Effector memory CD4-positive, alpha-beta T cell (primary cell): ENCODE measurements at places on chromosomes 2 and 18.

DNA sequence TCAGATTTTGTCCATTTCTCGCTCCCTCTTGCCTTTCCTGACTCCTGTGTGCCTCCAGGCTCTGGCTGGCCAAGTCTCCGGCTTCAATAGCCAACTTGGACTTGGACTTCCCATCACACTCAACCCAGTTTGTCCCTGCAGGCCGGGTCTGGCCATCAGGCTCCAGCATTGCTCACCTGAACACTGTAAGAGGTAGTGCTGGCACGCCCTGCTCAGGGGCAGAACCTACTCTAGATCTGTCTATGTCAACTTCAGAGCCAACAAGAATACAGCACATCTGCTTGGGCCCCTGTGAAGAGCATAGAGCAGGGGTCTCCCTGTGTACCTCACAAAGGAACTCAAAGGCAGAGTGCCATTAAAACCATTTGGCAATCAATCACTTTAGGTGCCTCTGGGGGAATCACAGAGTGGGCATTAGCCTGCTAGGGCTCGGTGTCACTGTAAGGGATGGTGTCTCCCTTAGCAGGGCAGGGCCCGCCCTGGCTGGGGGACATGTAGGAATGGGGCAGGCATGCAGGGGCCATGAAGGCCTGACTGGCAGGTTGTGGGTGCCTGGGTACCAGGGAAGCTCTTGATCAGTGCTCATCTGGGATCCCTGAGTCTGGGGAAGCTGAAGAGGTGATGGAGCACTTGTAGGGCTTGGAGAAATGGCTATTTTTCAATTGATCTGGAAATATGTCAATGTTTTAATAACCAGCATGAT, 325.9 kb downstream of the CLIP4 start:
- DNase-seq: no peak
- H3K4me1 ChIP-seq: no peaks in the 10 kb centered on the region
- no peaks in the 10 kb centered on the region for H3K27me3 ChIP-seq
- no peak overlapping the region for H3K27ac ChIP-seq
- no peaks in the 10 kb centered on the region for H3K36me3 ChIP-seq
- H3K4me3 ChIP-seq: no peak overlapping the region

- no peak overlapping the region for H3K27ac ChIP-seq
- no peaks in the 10 kb centered on the region for H3K4me1 ChIP-seq
- no peaks in the 10 kb centered on the region for H3K27me3 ChIP-seq
- no peak for DNase-seq
Observed at GRCh38 chr2:8137801-8138200, 544.1 kb upstream of the ID2 start.

- no peaks in the 10 kb centered on the region for H3K27me3 ChIP-seq
- no peaks in the 10 kb centered on the region for H3K36me3 ChIP-seq
- H3K4me3 ChIP-seq: peak overlapping the region; percentile 22
- H3K4me1 ChIP-seq: peaks cover 8% of the 10 kb centered on the region
Observed at GRCh38 chr2:42827647-42828486, 35.5 kb upstream of the HAAO start.

DNA sequence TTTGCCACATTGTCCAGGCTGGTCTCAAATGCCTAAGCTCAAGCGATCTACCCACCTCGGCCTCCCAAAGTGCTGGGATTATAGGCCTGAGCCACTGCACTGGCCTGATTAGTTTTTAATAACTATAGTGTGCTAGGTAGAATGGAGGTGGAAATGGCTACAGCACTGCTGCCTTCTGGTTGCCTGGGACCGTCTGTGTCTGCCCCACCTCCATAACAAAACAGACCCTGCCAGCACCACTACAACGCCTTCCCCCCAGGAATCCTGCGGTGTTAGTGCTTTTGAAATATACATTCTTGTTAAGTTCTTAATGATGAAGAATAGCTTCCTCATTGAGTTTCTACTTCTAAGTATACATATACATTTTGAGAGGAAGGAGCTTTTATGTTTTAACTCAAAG, 148.2 kb upstream of the ITGA6 start:
- no peak overlapping the region for H3K4me3 ChIP-seq
- H3K27ac ChIP-seq: no peak overlapping the region
- no peaks in the 10 kb centered on the region for H3K4me1 ChIP-seq
- no peaks in the 10 kb centered on the region for H3K36me3 ChIP-seq
- H3K27me3 ChIP-seq: no peaks in the 10 kb centered on the region

- DNase-seq: no peak
- no peak overlapping the region for H3K27ac ChIP-seq
- no peaks in the 10 kb centered on the region for H3K27me3 ChIP-seq
- H3K4me1 ChIP-seq: no peaks in the 10 kb centered on the region
Observed at GRCh38 chr18:45349019-45349418, 266.3 kb upstream of the SLC14A2 start.

- H3K27me3 ChIP-seq: no peaks in the 10 kb centered on the region
- peaks cover 80% of the 10 kb centered on the region for H3K36me3 ChIP-seq
- no peaks in the 10 kb centered on the region for H3K4me1 ChIP-seq
- H3K27ac ChIP-seq: no peak overlapping the region
Observed at GRCh38 chr2:69524799-69525198, 87.6 kb upstream of the NFU1 start.

GRCh38 chr2:151020411-151020810, 241.3 kb downstream of the RBM43 start:
- no peak overlapping the region for H3K27ac ChIP-seq
- H3K36me3 ChIP-seq: no peaks in the 10 kb centered on the region
- no peaks in the 10 kb centered on the region for H3K27me3 ChIP-seq
- no peak for DNase-seq
- no peak overlapping the region for H3K4me3 ChIP-seq
- no peaks in the 10 kb centered on the region for H3K4me1 ChIP-seq

DNA sequence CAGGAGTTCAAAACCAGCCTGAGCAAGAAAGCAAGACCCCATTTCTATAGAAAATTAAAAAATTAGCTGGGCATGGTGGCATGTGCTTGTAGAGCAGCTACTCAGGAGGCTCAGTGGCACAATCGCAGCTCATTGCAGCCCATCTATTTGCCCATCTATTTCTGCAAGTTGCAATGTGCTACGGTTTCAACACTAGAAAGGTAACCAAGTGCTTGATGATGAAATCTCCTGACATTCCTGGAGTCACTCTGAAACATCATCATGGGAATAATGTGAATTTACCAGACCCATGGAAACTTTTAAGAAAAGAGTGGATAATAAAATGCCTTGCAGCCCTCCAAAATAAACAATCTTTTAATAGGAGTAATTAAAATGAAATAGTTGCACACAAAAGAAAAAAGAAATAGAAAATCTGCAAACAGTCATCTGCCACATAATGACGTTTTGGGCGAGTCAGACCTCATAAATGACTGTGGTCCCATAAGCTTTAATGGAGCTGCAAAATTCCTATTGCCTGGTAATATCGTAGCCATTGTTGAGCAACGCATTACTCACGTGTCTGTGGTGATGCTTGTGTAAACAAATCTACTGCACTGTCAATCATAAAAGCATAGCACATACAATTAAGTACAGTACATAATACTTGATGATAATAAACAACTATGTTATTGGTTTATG, 46.6 kb upstream of the AMMECR1L start:
- H3K4me3 ChIP-seq: no peak overlapping the region
- no peaks in the 10 kb centered on the region for H3K36me3 ChIP-seq
- no peak overlapping the region for H3K27ac ChIP-seq
- no peaks in the 10 kb centered on the region for H3K4me1 ChIP-seq

GRCh38 chr18:6482198-6482977, 67.7 kb upstream of the L3MBTL4 start:
- H3K4me1 ChIP-seq: no peaks in the 10 kb centered on the region
- H3K27ac ChIP-seq: no peak overlapping the region
- no peaks in the 10 kb centered on the region for H3K27me3 ChIP-seq
- DNase-seq: no peak
- H3K4me3 ChIP-seq: no peak overlapping the region

- no peaks in the 10 kb centered on the region for H3K4me1 ChIP-seq
- no peaks in the 10 kb centered on the region for H3K36me3 ChIP-seq
- H3K27ac ChIP-seq: no peak overlapping the region
- DNase-seq: no peak
Observed at GRCh38 chr18:22591222-22591621, 173.5 kb upstream of the CTAGE1 start.

GRCh38 chr2:64457524-64457923, 3.6 kb downstream of the LGALSL start:
- no peak overlapping the region for H3K27ac ChIP-seq
- no peaks in the 10 kb centered on the region for H3K27me3 ChIP-seq
- H3K4me3 ChIP-seq: no peak overlapping the region
- no peaks in the 10 kb centered on the region for H3K36me3 ChIP-seq
- peaks cover 3% of the 10 kb centered on the region for H3K4me1 ChIP-seq

GRCh38 chr2:80506563-80506962, 202.0 kb upstream of the LRRTM1 start:
- no peaks in the 10 kb centered on the region for H3K36me3 ChIP-seq
- no peak overlapping the region for H3K4me3 ChIP-seq
- no peaks in the 10 kb centered on the region for H3K27me3 ChIP-seq
- no peak overlapping the region for H3K27ac ChIP-seq
- no peaks in the 10 kb centered on the region for H3K4me1 ChIP-seq
- DNase-seq: no peak

GRCh38 chr18:55111271-55111670, 152.0 kb upstream of the CCDC68 start:
- no peaks in the 10 kb centered on the region for H3K27me3 ChIP-seq
- H3K4me3 ChIP-seq: no peak overlapping the region
- no peaks in the 10 kb centered on the region for H3K36me3 ChIP-seq
- H3K27ac ChIP-seq: no peak overlapping the region
- DNase-seq: no peak

GRCh38 chr2:46296216-46296839, 879 bp upstream of the EPAS1 start:
- H3K27ac ChIP-seq: no peak overlapping the region
- peaks cover 24% of the 10 kb centered on the region for H3K4me1 ChIP-seq
- H3K4me3 ChIP-seq: peak overlapping the region; percentile 58

- no peaks in the 10 kb centered on the region for H3K36me3 ChIP-seq
- H3K27ac ChIP-seq: no peak overlapping the region
- no peaks in the 10 kb centered on the region for H3K27me3 ChIP-seq
Observed at GRCh38 chr18:38358805-38359657, 793.4 kb upstream of the CELF4 start.

- H3K4me1 ChIP-seq: no peaks in the 10 kb centered on the region
- no peaks in the 10 kb centered on the region for H3K27me3 ChIP-seq
- no peaks in the 10 kb centered on the region for H3K36me3 ChIP-seq
- H3K4me3 ChIP-seq: no peak overlapping the region
Observed at GRCh38 chr18:1302861-1303260, 398.2 kb downstream of the ADCYAP1 start.

DNA sequence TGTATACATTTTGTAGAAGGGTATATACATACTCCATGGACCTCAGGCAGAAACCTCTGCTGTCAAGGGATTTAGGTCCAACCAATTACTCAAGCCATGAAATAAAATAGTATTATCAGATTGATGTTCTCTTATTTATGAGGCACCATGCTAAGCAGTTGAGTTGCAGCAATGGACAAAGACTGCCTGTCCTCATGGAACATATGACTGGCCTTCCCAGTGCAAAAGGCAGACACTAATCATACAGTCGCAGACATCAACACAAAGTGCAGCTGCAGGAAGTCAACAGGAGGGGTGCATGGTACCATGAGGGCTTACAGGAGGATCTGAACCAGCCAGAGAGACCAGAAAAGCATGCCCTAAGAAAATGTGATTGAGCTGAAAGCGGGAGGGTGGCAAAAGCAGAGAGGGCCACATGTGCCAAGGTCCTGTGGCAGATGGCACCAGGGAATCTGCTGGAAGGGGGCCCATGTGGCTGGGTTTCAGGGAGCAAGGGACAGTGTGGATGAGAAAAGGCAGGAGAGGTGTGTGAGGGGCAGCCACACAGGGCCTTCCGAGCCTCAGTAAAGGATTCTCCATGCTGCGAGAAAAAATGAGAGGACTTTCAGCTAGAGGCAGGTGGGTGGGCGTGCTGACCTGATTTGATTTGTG, 61.4 kb upstream of the RNF152 start:
- no peaks in the 10 kb centered on the region for H3K4me1 ChIP-seq
- no peaks in the 10 kb centered on the region for H3K27me3 ChIP-seq
- no peak for DNase-seq
- H3K36me3 ChIP-seq: no peaks in the 10 kb centered on the region
- H3K27ac ChIP-seq: no peak overlapping the region
- H3K4me3 ChIP-seq: no peak overlapping the region

DNA sequence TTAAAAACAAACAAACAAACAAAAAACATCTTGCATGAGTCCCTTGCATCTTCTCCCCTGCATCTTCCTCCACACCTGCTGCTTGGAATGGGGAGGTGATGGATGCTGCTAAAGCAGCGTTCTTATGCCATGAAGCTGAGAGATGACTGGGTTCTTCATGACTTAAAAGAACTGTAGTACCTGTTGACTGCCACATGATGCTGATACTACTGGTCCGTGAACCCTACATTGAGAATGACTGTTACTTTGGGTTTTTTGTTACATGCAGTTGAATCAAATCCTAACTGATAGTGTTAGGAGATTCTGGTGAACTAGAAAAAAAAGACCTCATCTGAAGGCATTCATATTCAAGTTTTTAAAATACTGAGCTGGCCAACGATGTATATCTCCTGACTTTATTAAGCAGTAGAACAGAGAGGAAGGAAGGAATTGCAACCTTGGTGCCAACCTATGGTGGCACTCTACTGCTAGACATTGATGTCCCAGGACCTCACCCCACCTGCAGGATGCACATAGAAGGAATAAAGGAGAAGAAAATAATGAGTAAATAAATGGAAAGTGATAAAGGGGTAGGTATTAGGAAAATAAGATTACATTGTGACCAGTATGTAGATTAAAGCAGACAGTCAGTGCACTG, 63.2 kb upstream of the SPAG16 start:
- H3K36me3 ChIP-seq: no peaks in the 10 kb centered on the region
- no peaks in the 10 kb centered on the region for H3K4me1 ChIP-seq
- no peak overlapping the region for H3K4me3 ChIP-seq
- DNase-seq: no peak

DNA sequence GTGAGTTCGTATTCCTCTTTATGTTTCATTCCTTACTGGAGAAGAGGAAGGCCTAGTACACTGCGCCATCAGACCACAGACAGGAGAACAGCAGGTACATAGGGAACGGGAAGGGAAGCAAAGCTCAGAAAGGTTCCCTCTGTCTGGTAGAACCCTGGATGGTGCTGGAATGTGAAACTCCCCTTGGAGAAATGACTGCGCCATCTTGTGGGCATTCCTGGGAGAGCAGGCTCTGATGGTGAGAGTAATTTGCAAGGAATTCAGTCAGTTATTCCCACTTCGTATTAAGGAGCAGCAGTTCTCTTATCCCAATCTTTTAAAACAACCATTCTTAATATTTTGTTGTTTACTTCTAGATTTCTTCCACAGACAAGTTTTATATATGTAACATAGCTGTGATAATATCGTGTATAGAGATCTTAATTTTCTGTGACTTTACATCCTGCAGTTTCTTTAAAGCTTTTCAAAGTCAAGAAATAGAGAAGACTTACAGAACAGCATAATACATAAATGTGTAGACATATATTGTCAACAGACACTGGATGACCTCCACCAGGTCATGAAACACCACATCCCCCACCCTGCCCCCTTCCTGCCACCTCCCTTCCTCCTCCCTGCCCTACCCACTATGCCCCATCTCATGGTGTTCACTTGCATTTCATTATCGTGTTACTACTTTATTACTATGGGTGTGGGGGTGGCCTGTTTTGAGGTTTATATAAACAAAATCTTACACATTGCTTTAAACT, 83.9 kb downstream of the ARHGEF4 start:
- no peaks in the 10 kb centered on the region for H3K4me1 ChIP-seq
- no peaks in the 10 kb centered on the region for H3K27me3 ChIP-seq
- peak; percentile 35 for DNase-seq
- no peak overlapping the region for H3K4me3 ChIP-seq
- H3K36me3 ChIP-seq: no peaks in the 10 kb centered on the region
